Left hindlimb (tissue), 1 donor: ENCODE measurements at places on chromosomes 3 and 15.

GRCh38 chr15:82554351-82554750 is 14.1 kb upstream of the RPS17 start:
- no peak for DNase-seq

DNA sequence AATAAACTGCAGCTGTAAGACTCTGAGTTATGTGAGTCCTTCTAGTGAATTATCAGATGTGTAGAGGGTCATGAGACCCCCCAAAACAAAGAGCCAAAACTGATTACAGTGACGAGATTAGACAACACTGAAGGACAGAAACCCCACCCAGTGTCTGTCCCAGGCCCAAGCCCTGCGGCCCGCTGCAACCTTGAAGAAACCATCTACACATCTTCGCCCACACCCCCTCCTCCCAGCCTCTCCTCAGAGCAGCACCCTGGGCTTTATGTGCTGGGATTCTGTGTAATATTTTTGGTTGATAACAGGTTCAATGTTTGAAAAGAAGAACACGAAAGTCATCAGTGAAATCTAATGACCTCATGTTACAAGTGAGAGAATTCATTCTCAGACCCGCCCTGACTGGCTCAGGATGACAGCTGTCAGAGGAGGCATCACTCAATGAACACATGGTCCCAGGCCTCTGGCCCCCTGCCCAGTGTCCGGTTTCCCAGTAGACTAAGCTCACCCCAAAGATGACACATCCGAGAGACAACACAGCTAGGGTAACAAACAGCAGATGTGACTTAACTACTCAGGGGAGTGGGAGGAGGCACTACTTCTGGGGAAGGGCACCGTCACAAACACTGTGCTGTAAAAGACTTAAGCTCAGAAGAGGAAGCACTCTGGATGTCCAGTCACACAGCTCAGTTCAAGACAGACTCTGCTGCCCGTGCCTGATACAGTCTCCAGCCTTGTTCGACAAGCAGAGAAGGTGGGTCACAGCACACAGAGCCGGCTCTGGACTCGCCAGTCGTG is 48.9 kb downstream of the NIPA2 start:
- DNase-seq = no peak

DNA sequence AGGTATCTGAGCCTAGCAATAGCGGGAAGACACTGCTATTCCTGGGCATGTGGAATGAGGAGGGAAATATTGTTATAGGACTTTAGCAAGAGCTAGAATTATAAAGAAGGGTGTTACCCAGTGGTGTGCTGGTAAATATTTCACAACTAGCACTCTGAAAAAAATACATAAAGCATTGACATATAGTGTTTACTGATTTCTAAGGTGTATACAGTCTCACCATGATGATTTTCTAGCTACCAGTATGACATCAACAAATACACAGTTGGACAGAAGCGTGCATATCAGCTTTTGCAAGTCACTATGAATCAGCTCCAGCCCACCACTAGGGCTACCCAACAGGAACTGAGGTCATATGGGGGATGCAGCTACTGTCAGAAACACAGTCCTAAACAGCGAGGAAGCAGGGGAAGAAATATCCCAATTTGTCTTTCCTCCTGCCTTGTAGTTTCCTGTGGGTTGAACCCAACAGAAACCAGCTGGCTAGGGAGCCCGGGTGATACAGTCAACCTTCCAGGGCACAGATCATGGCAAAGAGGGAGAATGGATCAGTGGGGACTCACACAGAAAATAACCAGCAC is 39.6 kb downstream of the HGD start:
- DNase-seq = no peak

GRCh38 chr15:68052431-68052830 is 1.7 kb upstream of the PIAS1 start:
- DNase-seq = no peak

GRCh38 chr3:1171320-1171719 is 78.5 kb downstream of the CNTN6 start:
- no peak for DNase-seq

DNA sequence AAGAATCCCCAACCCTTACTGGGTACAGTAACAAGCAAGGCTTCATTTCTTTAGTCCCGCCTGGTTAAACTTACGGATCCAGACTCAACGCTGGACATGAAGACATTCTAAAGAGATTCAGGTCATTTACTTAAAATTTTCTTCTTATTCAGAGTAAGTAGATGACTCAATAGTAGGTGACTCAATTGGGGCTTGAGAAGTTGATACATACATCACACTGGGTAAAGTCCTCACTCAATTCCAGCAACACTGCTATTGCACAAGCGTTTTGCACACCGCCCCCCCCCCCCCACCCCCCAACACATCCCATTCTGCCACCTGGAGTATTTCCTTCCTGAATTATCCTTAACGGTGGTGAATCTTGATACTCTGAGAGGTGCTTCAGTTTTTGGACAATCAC is 610.0 kb downstream of the FOXP1 start:
- DNase-seq = no peak

GRCh38 chr3:190516416-190516815 is 2.5 kb downstream of the IL1RAP start:
- DNase-seq = no peak

DNA sequence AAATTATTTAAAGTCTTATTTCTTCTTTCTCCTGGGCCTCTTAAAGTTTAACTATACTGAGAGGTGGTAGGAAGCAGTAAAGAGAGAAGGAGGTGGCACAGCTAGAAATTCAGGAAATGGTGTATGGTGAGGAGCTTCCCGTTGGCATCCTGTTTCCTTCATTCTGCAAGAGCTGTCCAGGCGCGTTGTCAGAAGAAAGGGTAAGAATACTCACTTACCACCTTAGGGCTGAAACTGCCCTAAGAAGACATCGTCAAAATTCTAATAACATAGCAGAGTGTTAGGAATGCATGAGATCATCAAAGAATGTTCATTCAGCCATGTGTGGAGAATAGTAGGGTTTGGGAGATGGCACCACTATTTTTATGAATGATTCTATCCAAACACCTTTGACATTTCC is 699.6 kb downstream of the MCTP2 start:
- no peak for DNase-seq

- no peak for DNase-seq
Measured at GRCh38 chr3:194472290-194472920, 14.4 kb downstream of the ATP13A3 start.

DNA sequence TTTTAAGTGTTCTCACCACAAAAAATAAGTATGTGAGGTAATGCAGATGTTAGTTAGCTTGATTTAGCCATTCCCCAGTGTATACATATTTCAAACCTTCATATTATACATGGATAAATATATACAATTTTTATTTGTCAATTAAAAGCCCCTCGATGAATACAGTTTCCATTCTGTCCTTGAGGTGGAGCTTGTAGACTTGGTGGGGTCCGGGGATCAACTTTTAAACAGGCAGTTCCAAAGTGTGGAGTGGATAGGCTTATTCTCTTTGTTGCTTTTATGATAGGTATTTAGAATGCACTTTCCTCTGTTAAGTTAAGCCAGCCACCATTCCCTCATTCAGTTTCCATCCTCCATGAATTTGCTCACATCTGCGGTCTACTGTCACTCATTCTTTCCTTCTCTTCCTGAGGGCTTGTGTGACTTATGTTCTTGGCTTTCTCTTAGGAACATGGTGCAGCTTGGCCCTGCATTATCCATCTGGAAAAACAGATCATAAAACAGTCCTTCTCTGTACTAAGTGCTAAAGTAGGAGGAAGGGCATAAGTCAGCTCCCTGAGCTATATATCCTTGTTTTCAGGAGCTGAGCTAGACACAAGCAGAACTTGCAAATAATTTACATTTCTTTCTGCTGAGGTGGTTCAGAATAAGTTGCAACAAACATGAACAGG is 149.1 kb downstream of the NFKBIZ start:
- peak; percentile 34 for DNase-seq

GRCh38 chr15:41583795-41584194 is 24.8 kb downstream of the TYRO3 start:
- DNase-seq = no peak

DNA sequence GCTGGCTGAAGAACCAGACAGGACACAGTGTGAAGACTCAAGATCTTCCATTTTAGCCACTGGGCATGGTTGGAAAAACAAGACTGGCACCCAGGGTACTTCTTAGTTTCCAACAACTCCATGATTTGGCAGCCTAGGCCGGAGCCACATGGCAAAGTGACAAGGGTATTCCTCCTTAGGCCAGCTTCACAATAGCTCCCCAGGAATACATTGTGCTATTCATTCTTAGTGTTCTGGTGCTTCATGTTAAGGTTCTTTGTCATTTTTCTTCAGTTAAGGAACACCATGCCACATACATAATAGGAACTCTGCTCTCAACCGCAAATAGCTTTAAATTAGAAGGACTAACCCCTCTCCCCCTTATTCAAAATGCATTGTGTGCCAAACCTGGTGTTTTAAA is 8.0 kb upstream of the FILIP1L start:
- no peak for DNase-seq

DNA sequence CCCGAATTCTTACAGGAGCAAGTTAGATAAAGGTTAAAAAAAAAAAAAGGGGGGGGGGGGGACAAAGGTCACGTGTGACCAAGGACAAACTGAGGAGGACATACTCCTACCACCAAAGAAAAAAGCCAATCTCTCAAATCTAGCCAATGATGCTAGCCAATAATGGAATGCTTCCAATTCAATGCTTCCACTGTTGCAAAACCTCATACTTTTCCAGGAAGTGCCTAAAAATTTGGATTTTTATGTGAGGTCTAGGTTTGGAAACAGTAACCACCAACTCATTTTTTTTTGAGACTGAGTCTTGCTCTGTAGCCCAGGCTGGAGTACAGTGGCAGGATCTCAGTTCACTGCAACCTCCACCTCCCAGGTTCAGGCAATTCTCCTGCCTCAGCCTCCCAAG is 11.4 kb downstream of the MSL2 start:
- no peak for DNase-seq

DNA sequence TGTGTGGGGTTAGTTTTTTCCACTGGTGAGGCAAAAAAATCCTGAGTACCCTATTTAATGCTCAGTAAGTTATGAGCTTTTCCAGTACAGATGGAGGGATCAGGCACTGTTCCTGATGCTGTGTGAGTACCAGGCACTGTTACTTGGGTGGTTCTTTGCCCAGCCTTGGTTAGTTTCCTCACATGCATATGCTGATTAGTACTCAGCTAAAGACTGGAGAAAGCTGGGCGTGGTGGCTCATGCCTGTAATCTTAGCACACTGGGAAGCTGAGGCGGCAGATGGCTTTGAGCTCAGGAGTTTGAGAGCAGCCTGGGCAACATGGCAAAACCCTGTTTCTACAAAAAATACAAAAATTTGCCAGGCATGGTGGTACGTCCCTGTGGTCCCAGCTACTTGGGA is 210.3 kb upstream of the SGO1 start:
- DNase-seq = no peak

GRCh38 chr3:157100608-157101396 is 59.1 kb downstream of the CCNL1 start:
- DNase-seq = no peak

- DNase-seq = no peak
Measured at GRCh38 chr3:76943058-76943457, 96.8 kb upstream of the ROBO2 start.

DNA sequence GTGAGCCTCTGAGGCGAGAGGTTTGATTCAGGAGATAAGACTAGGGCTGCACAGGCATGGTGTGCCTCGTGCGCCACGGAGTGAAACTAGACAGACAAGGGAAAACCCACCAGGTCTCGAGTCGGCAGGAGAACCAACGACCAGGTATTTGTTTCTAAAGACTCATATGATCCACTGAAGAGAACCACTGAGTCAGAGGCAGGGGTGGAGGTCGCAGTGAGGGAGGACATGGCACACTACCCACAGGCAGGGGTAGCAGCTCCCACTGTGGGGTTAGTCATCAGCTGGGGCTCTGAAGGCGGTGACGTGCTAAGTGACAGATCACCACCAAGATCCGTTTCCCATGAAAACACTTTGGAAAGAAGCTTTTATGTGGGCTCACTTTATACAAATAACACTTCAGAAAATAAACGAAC is 45.7 kb downstream of the CHSY1 start:
- DNase-seq = no peak

DNA sequence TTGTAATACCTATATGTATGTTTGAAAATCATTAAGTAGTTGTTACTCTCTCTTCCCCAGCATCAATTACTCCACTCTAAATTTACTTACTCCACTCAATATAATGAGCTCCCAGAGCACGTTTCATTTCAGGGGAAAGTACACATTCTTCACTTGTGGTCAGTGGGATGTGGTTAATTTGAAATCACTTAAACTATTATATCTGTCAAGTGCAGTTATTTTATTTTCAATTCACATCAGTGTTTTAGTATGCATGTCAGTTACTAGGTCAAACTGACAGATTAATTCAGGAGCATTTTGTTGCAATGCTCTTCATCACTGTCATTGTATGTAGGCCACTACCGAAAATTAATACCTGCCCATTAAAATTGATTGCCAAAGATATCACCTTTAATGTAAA is 376.1 kb downstream of the ZIC4 start:
- no peak for DNase-seq

DNA sequence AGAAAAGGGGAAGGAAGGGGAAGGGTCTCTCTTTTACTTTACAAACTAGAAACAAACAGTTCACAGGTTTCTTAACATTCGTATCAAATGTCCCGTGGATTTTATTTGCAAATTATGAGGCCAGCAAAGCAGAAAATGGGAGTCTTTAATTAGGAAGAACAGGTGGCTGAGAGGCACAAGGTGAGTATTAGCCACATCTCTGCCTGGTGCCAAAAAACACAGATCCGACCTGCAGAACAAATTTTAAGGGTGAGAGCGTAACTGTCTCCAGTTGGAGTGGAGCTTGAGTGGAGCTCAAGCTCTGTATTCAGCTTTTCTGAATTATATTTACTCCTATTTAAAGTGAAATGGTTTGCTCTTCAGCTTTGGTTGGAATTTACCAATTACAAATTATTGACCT is 1004.9 kb downstream of the FHIT start:
- no peak for DNase-seq

- no peak for DNase-seq
Measured at GRCh38 chr15:65051266-65051665, 6.1 kb downstream of the SLC51B start.

DNA sequence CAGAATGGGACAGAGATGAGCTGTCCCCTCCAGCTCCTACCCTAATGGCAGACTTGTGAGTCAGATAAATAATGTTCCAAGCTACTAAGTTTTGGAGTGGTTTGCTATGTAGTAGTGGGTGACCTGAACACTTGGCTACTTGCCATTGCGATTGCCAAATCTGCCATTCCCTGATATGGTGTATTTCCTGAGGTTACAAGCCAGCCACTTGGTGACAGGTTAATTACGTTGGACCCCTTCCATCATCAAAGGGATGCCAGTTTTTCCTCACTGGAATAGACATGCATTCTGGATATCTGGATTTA is 33.6 kb downstream of the MORF4L1 start:
- DNase-seq = no peak

DNA sequence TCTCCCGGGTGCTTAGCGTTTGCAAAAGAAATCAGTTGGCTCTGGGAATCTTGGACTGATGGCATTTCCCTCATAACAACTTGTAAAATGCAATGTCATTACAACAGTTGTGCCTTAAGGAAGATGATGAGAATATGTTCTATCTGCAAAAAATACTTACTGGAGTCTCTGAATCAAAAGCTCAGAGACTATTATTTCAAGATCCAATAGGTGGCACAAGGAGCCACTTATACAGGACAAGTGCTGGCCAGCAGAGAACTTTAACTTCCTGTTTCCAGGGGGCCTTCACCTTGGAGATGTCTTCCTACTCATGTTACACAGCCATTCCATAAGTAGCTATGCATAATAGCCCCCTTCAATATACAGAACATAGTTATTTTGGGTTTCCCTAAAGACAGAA is 8.9 kb upstream of the RPS27L start:
- DNase-seq = no peak

- DNase-seq = no peak
Measured at GRCh38 chr15:47755941-47756340, 38.6 kb downstream of the SEMA6D start.

GRCh38 chr3:14431452-14431916 is 29.1 kb downstream of the SLC6A6 start:
- DNase-seq = no peak
